ENCODE measurements at places on chromosomes 1 and 21.

DNA sequence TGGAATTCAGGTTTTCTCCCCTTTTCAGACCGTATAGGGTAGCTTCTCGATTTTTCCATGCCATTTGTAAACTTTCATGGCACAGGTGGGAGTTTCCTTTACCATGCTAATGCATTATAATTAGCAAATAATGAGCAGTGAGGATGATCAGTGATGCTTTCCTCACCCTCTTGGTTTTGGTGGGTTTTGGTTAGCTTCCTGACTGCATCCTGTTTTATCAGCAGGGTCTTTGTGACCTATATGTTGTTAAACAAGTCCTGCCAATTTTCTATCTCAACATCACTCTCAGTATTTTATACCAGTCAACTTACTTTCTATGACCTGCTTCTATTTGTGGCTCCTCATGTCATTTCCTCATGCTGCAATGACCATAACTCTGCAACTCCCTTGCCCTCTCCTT, 1345.1 kb downstream of the NCAM2 start:
- DNase-seq = no peak

DNA sequence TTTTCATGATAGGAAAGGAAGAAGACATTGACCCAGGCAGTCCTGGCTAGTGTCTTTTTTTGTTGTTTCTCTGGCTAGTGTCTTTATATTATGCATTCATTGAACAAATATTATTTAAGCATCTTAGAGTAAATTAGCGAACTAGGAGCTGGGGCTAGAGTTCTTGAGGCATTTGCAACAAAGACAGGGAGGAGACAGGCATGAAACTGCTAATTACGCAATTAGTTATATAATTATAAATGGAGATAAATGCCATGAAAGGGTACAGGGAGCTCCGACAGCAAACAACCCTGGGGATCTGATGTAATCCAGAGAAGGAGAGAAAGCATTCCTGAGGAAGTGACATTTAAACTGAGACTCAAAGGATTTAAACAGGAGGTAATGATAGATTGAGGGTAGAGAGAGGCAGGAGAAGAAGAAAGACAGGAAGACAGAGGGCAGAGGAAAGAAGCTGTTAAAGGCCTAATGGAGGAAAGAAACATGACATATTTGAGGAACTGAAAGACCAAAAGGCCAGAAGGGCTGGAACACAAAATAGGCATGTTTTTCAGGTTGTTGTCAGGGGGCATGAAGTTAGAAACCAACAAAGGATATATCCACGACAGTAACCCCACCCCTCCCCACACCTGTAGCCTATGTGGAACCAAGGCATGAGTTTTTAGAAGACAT, 99.5 kb upstream of the GJB5 start:
- DNase-seq = no peak

- no peak for DNase-seq
These were observed 7.5 kb downstream of the DMAP1 start for GRCh38 chr1:44220755-44221154.

- DNase-seq = no peak
These were observed 18.4 kb downstream of the CCT3 start for GRCh38 chr1:156319664-156320063.

DNA sequence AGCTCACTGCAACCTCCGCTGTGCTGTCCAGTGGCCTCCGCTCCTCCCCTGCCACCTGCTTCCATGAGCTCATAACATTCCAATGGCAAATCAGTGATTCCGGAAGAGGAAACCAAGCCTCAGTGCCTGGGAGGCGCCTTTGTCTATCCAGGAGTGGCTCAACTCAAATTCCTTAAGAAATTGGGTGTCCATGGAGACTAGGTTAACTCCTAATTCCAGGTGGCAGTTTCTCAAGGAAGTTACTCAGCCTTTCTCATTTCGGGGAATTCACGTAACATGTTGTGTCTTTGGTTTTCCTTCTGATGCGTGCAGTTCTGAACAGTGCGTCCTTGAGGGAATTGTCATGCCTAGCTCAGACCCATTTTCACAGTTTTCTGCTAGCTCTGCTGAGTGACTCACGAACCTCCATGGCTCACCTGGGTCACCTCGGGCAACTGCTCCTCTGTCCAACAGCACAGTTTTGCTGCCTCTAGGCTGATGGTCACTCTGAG, 89.9 kb upstream of the DSCAM start:
- DNase-seq = no peak

- no peak for DNase-seq
These were observed 81.6 kb upstream of the TMEM51 start for GRCh38 chr1:15071936-15072335.

- DNase-seq = no peak
These were observed 33.4 kb downstream of the BATF3 start for GRCh38 chr1:212666116-212666775.

DNA sequence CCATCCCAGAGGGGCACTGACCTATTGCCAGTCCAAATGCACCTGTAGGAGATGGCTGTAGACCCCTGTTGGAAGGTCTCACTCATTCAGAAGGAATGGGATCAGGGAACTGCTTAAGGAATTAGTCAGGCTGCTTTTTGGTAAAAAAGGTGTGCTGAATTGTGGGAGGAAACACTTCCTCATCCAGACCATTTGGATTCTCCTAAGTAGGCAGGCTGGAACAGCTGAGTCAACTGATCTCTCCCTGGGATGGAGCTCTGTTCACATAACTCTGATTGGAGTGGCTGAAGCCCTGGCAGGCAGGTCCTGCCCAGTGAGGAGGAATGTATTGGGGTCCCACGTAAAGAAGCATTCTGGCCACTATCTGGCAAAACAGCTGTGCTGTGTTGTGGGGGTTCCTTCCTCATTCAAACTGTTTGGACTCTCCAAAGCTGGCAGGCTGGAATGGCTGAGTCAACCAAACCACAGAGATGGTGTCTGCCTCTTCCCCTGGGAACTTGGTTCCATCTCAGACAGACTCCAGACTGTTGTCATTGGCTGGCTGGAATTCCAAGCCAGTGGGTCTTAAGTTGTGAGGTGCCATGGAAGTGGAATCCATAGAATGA, 70.7 kb upstream of the PDC start:
- no peak for DNase-seq

- no peak for DNase-seq
These were observed 11.8 kb downstream of the TP73 start for GRCh38 chr1:3663999-3664699.

- DNase-seq = no peak
These were observed 55.0 kb downstream of the KAZN start for GRCh38 chr1:14653461-14653960.

- peak; percentile 10 for DNase-seq
These were observed 289.8 kb downstream of the NTNG1 start for GRCh38 chr1:107430540-107431228.

GRCh38 chr1:150876119-150876454, 312 bp downstream of the ARNT start:
- peak; percentile 76 for DNase-seq

GRCh38 chr1:156308078-156308477, 9.0 kb upstream of the VHLL start:
- DNase-seq = no peak

GRCh38 chr1:86779308-86780191, 75.2 kb downstream of the SH3GLB1 start:
- DNase-seq = no peak

DNA sequence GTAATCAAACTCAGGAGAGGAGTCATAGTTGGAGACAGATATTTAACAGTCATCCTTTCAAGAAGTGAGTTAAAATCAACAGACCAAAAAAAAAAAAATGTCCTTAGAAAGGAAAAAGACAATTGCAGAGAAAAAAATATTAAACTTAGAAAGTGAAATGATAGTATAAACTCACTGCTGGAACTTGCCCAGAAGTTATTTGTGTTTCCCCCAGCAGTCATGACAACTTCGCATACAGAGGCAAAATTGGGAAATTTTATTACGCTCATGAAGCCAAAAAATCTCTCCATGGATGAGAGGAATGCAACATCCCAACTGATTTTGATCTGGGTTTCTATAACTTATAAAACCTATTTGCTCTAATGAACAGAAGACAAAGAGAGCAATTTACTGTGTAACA, 198.2 kb downstream of the LRRC7 start:
- DNase-seq = no peak

- no peak for DNase-seq
These were observed 14.6 kb downstream of the RPS6KA1 start for GRCh38 chr1:26544126-26544525.

- no peak for DNase-seq
These were observed 30.0 kb upstream of the FGGY start for GRCh38 chr1:59266927-59267293.

DNA sequence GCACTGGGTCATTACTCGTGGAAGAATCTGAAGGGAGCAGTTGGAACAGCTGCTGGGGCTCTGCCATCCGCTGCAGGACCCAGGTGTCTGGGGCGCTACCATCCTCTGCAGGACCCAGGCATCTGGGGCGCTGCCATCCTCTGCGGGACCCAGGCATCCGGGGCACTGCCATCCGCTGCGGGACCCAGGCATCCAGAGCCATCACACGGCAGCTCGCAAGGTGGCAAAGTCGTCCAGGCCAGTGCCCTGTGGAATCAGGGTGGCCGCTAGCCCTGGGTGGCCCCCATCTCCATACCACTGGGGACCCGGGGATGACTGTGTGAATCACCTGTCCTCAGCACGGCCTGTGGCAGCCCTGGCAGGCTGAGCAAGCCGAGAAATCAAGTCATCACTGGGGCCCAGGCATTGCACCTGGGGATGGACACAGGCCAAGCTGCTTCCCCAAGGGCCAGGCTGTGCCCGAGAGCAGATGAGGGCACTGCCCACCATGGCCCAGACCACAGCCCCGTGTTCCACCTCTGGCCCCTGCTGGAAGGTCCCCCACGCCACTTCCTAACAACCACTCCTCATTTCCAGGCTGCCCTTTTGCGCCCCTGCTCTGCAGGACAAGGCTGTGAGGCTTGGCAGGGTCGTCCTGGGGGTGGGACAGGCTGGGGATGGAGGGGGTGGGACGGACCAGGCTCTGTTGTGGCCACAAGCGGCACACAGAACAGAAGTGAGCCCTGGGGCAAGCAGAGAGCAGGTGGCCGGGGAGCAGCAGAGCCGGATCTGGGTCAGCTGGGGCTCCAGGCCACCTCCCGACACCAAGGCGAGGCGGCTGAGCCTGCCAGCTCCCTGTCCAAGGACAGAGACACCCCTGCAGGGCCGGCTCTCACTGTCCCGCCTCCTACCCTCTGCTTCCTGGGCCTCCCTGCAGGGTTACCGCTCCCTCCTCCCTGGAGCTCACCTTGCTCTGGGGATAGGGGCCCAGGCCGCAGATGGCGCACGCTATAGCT, 12.7 kb downstream of the GABRD start:
- no peak for DNase-seq

DNA sequence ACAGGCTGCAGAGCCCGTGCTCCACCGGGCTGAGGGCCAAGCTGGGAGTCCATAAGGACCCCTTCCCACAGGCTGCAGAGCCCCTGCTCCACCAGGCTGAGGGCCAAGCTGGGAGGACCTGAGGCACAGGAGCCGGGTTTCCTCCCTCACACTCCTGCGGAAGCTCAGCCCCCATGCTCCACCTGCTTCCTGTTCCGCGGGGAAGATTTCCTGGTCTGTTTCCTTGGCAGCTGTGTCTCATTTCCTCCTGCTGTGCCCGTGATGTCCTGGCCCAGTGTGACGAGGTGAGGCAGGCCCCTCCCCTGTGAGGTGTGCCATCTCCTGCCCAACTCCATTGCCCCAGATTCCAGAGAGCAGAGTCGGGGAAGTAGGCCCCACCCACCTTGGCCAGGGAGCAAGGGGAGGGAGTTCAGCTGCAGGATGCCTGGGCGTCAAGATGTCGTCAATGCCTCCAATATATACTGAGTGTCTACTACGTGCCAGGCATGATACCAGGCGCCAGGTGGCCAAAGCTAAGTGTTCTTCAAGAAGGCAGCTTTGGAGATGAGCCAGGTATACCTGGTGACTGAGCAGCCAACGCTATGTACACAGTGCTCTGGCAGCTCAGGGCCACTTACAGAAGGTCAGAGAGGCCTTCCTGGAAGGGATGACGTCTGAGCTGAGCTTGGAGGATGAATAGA, 58.8 kb downstream of the NAV1 start:
- DNase-seq = no peak

- DNase-seq = peak; percentile 25
These were observed at the start of gene CFAP126 for GRCh38 chr1:161367684-161368400. TSS of gene CFAP126 (minus strand) at chr1:161367876. CDS start at chr1:161367868, 8 bp downstream.

- DNase-seq = no peak
These were observed 643 bp downstream of the CFAP298 start for GRCh38 chr21:32611471-32611997.

- no peak for DNase-seq
These were observed 4.1 kb downstream of the ZC3H12A start for GRCh38 chr1:37478451-37478881.

GRCh38 chr1:246784621-246785493, 60.6 kb downstream of the SCCPDH start:
- no peak for DNase-seq

- no peak for DNase-seq
These were observed 65.3 kb downstream of the KLHDC7A start for GRCh38 chr1:18546026-18546425.

DNA sequence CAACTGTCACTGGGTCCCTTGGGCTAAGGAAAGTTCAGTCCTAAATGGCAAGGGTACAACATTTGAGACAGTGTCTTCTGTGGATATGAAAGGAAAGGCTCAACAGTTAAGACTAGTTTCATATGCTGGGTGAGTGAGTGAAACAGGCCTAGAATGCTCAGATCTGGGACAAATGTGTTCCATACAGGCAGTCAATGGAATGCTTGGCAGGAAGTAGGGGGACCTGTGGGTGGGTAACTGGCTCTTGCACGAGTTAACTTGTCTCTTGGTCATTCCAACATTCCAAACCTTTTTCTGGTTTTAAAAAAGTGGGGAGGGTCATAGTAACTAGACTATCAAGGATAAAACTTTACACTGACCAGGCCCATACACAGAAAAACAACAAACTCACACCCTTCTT, 17.8 kb upstream of the ADAM30 start:
- no peak for DNase-seq

- DNase-seq = no peak
These were observed 16.2 kb downstream of the NT5C1A start for GRCh38 chr1:39655578-39656268.

GRCh38 chr1:114510274-114511031, 550 bp downstream of the TRIM33 start:
- peak; percentile 87 for DNase-seq

- no peak for DNase-seq
These were observed 19.6 kb downstream of the MTHFR start for GRCh38 chr1:11786168-11786567.

DNA sequence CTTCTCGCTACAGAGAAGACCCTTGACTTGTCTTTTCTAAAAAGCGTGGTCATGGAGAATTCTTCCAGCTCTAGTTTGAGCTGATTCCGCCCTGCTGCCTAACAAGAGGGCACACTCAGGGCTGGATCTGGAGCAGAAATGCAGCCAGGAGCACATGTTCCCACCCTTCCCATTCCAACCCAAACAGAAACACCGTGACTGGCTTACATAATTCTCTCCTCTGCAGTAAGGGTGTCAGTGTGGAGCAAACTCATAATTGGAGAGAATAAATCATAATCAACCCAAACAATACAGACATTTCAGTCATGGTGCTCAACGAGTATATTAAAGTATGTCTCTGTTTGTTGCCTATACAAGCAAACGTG, 34.5 kb downstream of the CTNNBIP1 start:
- DNase-seq = no peak

- DNase-seq = no peak
These were observed 114.6 kb upstream of the VAV3 start for GRCh38 chr1:108079440-108080025.

GRCh38 chr1:65911679-65912078, 119.0 kb downstream of the PDE4B start:
- no peak for DNase-seq

GRCh38 chr1:207155028-207155427, 51.0 kb downstream of the C4BPA start:
- DNase-seq = no peak

GRCh38 chr1:166353213-166353612, 186.4 kb upstream of the FAM78B start:
- DNase-seq = no peak

GRCh38 chr21:41048145-41048544, 119.8 kb upstream of the BACE2 start:
- DNase-seq = no peak

Measured in right kidney (tissue), 9 donors.